ENCODE measurements at places on chromosomes 16 and 17.

DNA sequence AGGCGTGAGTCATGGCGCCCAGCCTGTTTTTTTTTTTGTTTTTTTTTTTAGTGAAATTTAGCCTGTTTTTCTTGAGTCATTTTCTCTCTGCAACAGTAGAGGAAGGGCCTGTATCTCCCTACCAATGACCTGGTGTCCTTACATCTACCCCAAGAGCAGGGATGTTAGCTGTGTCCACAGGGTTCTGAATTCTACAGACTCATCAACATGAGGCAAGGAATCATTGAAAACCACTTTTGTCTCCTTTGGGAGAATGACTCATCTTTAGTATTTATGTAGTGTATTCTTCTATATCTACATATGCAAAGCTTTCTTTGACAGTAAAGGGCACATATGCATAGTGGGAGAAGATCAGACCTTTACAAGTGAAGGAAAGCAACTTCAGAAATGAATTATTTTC lies 105.3 kb downstream of the SPECC1 start:
- DNase-seq = no peak

DNA sequence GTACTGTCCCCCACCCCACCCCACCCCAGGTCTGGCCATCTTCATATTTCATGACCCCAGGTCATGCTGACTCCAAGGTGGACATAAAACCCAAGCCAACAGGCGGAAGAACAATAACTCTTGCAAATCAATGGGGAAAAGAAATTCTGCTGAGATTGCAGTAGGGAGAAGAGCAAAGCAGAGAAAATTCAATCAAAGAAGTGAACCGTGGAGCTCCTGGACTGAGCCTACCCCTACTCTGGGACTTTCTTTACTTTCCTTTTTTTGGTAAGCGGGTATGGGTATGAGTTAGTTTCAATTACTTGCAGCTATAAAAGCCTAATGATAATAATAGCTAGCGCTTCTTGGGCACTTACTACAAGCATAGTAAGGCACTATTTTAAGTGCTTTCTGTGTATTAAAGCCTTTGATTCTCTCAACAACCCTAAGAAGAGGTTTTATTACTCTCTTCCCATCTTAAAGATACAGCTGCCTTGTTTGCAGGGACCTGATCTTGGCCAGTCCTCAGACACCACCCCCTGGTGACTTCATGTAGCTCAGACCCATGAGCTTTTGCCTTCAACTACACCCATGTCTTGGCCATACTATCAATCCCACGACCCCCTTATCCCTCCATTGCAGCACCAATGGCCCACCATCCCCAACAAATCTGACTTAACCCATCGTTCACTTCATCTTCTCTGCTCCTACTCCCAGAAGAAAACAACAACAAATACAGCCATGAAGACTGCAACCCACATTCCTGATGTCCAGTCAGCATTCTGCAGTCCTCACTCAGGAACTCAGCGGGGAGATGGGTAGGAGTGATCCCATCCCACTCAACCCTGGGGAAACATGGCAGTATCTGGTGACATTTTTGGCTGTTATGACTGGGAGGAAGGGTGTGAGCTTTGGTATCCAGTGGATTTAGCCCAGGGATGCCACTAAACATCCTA lies 4.4 kb downstream of the GGA2 start:
- DNase-seq = no peak

GRCh38 chr16:87723226-87723623 lies 42.6 kb downstream of the KLHDC4 start:
- no peak for DNase-seq

DNA sequence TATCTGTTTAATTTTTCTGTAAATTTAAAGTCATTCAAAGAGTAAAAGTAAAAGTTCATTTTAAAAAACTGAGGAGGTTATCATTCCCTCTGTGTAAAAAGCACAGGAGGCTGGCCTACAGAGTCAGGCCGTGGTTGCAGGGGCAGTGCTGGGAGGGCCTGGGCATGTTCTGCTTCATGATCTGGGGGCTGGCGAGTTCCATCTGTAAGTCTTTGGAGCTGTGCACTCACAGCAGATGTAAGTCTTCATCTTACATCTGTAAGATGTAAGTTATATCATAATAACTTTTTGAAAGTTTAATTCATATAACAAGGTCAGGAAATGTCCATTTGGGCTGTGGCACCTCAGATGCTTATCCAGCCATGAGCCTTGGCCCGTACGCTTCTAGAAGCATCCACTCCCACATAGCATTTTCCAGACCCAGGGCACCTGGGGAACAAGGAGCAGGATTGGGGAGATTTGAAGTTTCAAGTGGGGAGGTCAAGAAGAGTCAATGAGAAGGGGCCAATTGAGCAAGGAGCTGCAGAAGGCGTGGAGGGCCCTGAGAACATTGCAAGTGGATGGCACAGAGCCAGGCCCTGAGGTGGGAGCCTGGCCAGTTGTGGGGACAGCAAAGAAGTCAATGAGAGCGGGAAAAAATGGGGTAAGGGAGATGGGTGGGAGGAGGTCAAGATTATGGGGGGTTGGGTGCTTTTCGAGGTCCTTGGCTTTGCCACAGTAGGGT lies 54.1 kb downstream of the TNFRSF13B start:
- DNase-seq = no peak

GRCh38 chr17:42832213-42832933 lies 824 bp upstream of the PSME3 start:
- DNase-seq = no peak

DNA sequence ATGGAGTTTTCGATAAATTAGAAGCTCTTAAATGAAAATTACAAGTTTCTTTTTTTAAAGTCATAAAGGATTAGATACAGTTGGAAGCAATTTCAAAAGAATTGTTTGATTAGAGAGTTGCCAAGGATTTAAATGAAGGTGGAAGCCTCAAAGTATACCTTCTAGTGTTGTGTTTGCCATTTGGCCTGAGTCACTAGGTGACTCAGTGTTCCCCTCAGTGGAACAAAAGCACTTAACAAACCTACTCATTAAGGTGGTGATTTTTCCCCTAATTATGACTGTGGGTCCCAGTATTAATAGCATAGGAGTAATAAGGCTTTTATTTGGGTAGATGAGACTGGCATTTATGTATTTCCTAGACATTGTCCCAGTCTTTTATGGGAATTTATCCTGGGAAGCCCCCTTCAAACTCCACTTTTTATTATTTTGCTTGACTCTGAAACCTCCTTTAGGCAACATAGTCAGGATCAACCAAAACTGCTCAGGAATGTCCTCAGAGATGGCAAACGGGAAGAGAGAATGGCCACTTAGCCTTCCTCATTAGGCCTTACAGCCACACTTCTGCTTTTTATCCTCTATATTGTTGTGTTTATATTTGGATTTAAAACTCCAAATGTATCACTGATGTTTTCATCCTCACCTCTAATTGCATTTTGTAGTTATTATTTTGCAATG lies 161.0 kb downstream of the FTO start:
- no peak for DNase-seq

DNA sequence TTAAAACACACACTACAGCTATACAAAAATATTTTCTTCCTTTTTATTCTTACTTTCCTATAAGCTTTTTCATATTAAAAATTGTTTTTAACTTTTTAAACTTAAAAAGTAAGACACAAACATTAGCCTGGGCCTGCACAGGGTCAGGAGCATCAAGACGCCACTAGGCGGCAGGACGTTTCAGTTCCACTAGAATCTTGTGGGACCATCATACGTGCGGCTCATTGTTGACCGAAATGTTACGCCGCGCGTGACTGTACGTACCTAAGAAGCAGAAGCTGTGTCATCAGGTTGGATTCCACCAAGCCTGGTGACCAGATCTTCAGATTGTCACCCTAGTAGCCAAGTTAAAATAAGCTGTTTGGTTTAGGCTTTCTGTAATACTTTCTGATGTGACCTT lies 47.1 kb downstream of the USP10 start:
- DNase-seq = no peak

DNA sequence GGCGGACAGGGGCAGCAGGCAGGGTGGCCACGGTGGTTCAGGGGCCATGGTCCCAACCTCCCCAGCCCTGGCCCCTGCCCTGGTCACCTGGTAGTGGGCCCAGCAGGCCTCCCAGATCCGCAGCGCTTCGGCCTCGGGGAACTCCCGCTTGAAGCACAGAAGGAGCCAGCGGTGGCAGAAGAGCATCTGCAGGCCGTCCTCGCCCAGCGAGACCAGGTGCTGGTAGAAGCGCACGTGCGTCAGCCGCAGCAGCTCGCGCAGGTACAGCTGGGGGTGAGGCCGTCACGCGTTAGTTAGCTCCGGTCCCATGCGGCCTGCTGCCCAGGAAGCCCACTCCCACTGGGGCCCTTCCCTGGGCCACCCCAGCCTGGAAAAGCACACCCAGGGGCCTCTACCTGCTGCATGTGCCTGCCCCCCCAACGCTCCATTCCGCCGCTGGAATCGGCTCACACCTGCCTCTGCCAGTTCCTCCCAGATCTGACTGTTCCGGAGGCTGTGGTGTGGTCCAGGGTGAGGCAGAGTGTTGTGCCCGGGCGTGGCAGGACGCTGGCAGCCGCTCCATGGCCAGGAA lies 90.8 kb downstream of the TBC1D16 start:
- DNase-seq = no peak

- DNase-seq = no peak
These were observed 6.5 kb downstream of the EME1 start for GRCh38 chr17:50379351-50380132.

DNA sequence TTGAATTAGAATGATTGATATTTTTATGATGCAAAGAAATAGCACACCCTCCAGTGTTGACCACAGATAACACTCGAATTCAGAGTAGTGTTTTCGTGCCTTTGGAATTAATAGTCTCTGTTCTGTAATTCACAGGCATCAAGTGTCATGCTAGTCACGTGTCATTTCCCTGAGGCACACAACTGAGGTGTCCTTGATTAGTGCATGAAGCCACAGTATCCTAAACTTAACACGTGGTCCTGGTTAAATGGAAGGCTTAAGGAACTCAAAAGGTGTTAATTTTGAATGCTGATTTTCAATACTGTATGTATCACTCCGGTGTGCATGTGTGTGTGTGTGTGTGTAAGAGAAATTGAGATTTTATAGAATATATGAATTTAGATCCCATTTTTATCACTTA lies 625.6 kb downstream of the TMEM114 start:
- DNase-seq = no peak

GRCh38 chr16:78375055-78375679 lies 275.7 kb downstream of the WWOX start:
- DNase-seq = no peak

- no peak for DNase-seq
These were observed 95.4 kb downstream of the PRKCB start for GRCh38 chr16:23931199-23931598.

- DNase-seq = no peak
These were observed 49.9 kb downstream of the BAIAP2 start for GRCh38 chr17:81084680-81085419.

DNA sequence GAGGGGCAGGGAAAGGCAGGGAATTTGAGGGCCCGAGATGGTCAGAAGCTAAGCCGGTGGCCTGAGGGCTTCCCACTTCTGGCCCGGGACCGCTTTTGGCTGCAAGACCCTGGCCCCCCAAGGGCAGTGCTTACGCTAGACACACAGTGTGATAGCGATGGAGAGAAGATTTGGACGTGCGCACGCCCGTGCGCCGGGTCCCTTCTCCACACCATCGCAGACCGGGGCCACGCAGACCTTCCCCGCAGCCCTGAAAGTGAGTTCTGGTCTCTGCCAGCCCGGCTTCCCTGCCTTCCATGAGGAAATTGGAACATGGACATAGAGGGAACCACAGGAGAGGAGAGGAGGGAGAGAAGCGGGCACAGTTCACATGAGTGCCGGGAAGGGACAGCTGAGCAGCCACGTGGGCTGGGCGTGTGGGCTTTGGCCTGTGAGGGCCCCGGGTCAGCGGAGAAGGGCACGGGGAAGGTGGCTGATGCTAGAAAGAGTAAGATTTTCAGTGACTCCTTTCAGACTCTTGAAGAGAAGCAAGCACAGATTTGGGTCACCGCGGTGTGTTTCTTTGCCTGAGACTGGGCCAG lies 23.8 kb downstream of the ZFPM1 start:
- no peak for DNase-seq

- peak; percentile 24 for DNase-seq
These were observed 671.1 kb downstream of the WWOX start for GRCh38 chr16:78770353-78771091.

DNA sequence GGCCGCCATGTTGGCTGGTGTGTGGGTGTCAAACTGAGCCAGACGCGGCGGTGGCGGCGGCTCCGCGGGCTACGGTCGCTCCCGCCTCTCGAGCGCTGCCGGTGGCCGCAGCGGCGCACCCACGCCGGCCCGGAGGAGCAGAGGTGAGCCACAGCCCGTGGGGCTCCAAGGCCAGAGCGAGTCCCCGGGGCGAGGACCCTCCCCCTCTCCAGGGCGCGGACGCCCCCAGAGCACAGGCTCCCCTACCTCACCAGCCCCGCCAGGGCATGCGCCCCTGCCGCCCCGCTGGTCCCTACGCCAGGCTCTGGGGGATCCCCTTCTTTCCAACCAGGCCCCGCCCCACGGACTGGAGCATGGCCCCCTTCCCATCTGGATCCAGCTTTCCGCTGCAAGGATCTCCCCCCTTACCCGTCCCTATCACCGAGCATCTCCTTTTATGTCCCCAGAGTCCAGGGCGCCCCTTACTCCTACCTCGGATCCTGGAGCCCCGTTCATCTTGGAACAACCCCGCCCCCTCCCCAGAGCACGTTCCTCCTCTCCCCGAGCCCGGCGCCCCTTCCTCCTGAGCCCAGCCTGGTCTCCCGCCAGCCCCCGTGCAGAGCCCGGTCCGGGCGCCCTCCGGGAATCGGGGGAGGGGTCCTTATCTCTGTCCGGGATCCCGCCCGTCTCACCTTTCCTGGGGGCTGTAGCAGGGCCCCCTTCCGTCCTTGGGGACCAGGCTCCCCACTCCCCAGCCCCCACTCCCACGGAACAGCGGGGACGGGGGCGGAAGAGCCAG lies 412 bp downstream of the EPN2 start:
- DNase-seq = no peak

GRCh38 chr16:20202747-20203146 lies 124.6 kb downstream of the GP2 start:
- DNase-seq = no peak

DNA sequence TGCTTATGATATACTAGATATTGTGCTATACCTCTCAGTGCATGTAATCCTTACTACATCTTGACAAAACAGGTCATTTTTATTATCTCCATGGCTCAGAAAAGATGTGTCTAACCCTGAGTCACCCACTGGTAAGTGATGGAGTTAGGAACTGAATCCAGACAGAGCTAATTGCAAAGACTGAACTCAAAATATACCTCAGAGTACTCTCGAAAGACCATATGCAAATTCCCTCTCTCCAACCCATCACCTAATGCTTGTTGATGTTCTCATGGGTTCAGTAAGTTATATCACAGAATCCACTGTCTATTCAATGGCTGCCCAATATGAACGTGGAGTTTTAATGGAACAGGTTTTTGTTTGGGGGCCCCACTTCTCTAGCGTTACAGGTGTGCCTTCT lies 246.0 kb downstream of the PMP22 start:
- no peak for DNase-seq

- no peak for DNase-seq
These were observed 25.8 kb upstream of the TNFSF12 start for GRCh38 chr17:7523033-7523432.

GRCh38 chr16:20884240-20884556 lies 16.0 kb downstream of the DCUN1D3 start:
- DNase-seq = peak; percentile 32

DNA sequence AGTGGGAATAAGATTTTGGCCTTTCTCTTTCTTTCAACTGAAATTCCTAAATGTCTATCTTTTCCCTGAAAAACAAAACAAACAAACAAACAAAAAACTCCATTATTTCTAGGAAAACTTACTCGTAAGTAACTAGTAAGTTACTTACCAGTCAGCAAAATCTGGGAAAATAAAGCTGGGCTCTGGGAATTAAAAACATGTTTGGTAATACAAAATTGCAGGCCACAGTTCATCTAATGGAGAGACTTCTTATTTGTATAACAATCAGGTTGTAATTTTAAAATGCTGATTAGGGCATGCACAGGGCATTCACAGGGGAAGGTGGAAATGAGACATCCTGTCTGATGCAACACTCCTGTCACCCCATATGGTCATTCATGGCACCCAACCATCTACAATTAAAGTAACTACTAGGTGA lies 3.8 kb upstream of the WIPI1 start:
- no peak for DNase-seq

Measured in hepatic stellate cell (primary cell).